ENCODE measurements at places on chromosomes 11 and 22.

- DNase-seq: no peak
Observed at GRCh38 chr11:74535371-74536160, 42.0 kb upstream of the LIPT2 start.

DNA sequence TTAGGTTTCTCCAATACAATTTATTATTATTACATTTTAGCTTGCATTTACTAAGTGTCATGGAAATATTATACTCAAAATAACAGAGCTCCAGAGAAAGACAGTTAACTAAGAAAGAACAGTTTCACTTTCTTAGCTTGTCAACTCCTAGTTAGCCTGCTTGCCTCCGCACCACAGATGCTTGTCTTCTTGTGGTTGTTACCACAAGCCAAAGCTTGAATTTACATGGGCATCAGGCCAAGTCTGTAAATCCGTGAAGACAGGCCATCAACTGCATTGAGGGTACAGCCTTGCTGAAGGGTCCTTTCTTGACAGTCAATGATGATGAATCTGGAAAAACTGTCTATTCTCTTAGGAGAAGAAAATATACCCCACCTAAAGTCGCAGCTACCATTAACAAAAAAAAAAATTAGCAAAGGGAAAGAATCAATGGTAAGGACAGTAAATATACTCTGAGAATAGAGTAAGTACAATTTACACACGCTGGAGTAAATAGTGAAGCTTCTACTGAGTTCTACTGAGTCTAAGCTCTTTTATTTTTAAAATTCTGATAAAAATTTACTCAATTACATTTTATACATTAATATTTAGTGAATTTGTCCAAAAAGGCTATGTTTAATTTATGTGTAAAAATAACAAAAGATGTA lies 15.6 kb upstream of the DENND5A start:
- no peak for DNase-seq

- DNase-seq: no peak
Observed at GRCh38 chr11:45806072-45806933, 1.4 kb downstream of the SLC35C1 start.

GRCh38 chr11:72774499-72774898 lies 19.3 kb downstream of the STARD10 start:
- DNase-seq: no peak

GRCh38 chr22:49170053-49170452 lies 657.6 kb downstream of the BRD1 start:
- DNase-seq: no peak

- no peak for DNase-seq
Observed at GRCh38 chr11:60862171-60862570, 5.2 kb upstream of the ZP1 start.

DNA sequence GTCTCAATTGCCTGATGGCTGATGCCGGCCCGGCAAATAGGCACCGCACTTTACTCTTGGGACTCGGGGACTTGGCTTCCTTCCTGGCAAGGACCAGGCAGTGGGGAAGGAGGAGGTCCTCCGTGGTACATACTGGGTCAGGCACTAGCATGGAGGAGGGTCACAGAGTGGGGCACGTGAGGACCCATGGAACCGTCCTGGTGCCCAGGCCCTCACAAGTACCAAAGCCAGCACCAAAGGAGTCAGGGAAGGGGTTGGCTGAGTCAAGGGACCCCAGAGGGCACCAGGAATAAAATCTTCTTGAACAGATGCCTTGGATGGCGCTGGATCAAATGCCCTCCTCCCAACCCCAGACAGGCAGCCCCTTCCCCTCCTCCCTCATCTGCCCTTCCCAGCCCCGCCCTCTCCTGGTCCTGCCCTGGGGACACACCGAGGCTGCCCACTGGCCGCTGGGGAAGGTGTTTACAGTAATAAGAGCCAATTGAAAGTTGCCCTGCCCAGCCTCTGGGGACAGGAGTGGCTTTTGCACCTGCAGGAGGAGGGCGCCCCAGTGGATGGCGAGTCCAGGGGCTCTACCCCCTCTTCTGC lies 5.6 kb upstream of the CARNS1 start:
- no peak for DNase-seq
